NCI-H1694 (cell line): ENCODE measurements at places on chromosomes 3 and 15.

DNA sequence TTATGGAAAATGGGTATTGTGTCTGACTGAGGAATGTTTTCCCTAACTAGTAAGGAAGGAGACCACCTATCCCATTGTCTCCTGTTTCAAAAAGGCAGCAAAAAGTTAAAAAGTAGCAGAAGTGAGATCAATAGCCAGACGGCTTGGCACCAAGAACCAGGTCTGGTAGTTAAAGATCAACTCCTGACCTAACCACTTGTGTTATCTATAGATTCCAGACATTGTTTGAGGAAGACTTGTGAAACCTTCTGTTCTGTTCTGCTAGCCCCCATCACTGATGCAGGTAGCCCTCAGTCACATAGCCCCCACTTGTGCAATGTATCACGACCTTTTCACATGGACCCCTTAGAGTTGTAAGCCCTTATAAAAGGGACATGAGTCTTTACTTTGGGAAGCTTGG, 46.3 kb upstream of the C2CD4B start:
- no peak for DNase-seq

GRCh38 chr3:186133980-186134379, 25.1 kb upstream of the ETV5 start:
- no peak for DNase-seq

DNA sequence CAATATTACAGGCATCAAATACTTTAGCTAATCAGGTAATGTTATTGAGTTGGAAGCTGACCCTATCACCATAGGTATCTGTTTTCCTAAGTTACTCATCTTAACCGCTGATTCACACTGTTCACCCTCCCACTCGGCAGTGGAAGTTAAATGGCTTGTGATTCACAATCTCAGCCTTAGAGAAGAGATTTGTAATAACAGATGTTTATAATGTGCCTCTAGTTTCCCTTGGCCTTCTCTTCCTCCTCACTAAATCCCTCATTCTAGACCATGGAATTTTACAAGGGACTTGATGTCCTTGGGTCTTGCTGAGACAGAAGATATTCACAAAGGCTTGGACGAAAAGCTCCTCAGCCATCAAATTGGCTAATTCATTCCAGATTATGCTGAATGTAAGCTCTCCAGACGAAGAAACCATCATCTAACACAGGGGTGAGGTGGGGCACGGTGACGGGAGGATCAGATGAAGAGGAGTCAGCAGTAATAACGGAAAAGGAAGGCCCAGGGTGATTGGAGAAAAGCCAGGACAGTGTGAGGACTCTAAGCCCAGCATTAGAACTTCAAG, 931.7 kb downstream of the MCTP2 start:
- DNase-seq = no peak

DNA sequence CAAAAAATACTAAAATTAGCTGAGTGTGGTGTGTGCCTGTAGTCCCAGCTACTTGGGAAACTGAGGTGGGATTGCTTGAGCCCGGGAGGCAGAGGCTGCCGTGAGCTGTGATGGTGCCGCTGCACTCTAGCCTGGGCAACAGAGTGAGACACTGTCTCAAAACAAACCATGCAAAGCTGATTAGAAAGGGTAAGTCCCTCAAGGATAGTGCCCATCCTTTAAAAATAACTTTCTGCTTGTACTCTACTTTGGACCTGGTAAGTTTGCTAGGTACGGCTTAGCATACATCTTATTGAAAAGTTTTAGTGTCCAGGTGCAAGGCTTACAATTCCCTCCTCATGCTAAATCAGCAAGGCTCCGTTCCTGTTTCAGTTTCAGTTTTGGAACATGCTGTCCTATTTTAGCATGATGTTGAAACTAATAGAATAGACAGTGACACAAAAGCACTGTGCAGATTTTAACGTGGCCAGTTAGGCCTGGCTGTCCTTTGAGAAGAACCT, 21.4 kb downstream of the FEM1B start:
- DNase-seq = no peak

DNA sequence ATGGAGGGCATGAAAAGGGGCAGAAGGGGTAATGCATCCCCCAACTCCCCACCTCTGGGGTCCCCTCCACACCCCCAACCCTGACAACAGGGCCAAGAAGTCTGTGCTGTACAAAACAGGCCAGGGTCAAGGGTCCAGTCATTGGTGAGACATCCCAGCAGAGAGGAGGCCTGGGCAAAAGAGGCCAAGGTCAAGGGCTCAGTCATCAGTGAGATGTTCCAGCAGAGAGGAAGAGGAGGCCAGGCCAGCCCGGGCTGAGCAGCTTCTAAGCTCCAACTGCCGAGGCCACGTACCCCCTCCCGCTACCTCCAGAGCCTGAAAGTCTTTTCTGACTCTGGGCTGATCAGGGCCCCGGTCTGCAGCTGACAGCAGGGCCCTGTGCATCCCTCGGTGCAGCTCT, 52.4 kb downstream of the LHFPL4 start:
- DNase-seq = no peak

- DNase-seq = no peak
Measured at GRCh38 chr15:72754096-72754495, 29.5 kb downstream of the ADPGK start.

GRCh38 chr3:181369637-181370036, 342.1 kb upstream of the SOX2 start:
- DNase-seq = no peak

GRCh38 chr3:126480861-126481260, 5.2 kb upstream of the ZXDC start:
- DNase-seq = peak; percentile 18

DNA sequence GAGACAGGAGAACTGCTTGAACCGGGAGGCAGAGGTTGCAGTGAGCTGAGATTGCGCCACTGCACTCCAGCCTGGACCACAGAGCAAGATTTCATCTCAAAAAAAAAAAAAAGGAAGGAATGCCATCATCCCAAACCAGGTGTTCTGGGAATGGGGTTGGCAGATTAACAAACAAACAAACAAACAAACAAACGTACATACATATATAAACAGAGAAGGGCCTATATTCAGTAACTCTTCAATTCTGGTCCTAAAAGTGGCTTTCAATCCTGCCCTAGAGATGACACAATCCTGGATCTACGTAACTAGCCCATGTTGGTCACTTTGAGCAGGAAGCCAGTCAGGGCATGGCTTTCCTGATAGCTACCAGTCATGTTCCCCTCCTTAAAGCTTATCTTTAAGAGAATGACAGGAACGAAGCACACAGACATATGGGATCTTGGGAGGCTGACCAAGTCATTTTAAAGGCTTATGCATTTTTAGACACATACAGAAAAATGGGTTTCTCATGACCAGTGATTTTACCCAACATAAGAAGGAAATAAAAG, 29.9 kb upstream of the RAB11A start:
- DNase-seq = no peak
